ENCODE measurements at places on chromosomes 2 and 18. TPM values are rescaled to one million over a fixed set of nuclear protein-coding genes. Genes with fewer than 3 reads are reported as not detected.
A peak's percentile ranks its signal among the peaks of the same experiment; 100 is the strongest.

- DNase-seq = no peak
These were observed 26.0 kb downstream of the SH3YL1 start for GRCh38 chr2:237878-238277.

Gene CERKL
- 5.0 TPM for total RNA-seq

Gene UGT1A5
- 15.0 TPM for total RNA-seq

Gene GPR45
- not detected for total RNA-seq

Gene PTPRM
- 99.3 TPM for total RNA-seq

- DNase-seq = no peak
These were observed 18.0 kb upstream of the PDE1A start for GRCh38 chr2:182444806-182445205.

Gene ORMDL1
- total RNA-seq = 87.8 TPM

GRCh38 chr2:235839226-235839625 is 329.0 kb downstream of the GBX2 start:
- DNase-seq = no peak

Gene ANKRD36C
- 44.2 TPM for total RNA-seq

Gene APLF
- total RNA-seq = 0.70 TPM

Gene TCF23
- total RNA-seq = not detected

DNA sequence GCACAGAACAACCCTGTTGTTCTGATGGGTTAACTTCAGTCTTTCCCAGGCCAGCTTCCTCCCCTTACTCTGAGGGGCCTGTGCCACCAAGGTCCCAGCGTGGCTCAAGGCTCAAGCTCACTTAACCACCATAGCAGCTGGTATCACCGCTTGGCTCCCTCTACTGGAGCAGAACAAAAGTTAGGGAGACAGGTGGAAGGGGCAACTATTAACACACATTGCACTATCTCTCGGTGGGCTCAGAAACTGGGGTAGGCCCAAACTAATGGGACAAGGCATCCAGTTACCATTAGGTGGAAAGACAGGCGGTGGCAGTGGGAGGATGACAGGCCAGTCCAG is 88.7 kb upstream of the ATL2 start:
- peak; percentile 66 for DNase-seq

- DNase-seq = no peak
These were observed 139.2 kb upstream of the ARHGAP28 start for GRCh38 chr18:6590326-6590725.

Gene CCDC74B
- 2.6 TPM for total RNA-seq

GRCh38 chr2:229463841-229464346 is 192.8 kb upstream of the PID1 start:
- DNase-seq = no peak

Gene CNTNAP5
- total RNA-seq = not detected

DNA sequence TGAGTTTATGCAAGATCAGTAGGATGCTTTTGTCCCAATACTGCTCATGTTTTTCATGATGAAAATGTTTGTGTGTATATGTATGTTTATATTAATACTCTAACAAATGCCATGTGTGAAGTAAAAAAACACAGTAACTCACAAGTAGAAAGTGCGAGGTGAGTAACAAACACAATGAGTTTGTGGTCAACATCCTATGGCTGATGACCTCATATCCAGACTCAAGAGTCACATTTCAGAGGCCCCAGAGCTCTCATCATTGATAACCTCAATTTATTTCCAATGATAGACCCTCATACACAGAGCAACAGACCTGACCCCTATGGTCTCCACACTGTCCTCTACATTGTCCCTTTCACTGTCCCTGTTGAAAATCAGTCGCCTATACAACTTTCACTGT is 34.5 kb downstream of the ZNF519 start:
- DNase-seq = no peak

Data from Peyer's patch (tissue), 4 donors.